ENCODE measurements at places on chromosomes 1 and 21.

- no peak for DNase-seq
These were observed 1263.1 kb downstream of the KCNT2 start for GRCh38 chr1:195345149-195345548.

DNA sequence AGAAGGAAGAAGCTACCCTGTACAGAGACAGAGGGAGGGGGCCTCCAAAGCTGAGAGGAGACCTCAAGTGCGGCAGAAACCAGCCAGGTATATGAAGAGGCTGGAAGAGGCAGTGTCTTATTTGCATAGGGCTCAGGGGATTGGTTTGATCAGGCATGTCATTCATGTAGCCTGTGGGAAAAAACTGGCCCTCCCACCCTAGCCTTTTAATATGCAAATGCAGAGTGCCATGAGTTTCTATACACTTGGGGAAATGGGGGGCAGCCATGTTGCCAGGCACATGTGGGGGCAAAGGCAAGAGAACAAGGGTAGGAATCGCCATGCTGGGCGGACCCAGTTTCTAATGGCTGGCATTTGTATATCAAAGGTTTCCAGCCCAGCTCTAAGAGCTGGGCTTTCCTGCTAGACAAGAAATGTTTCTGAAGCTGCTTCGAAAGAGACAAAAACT lies 172.7 kb downstream of the RASAL2 start:
- DNase-seq = no peak

- no peak for DNase-seq
These were observed 829 bp downstream of the ADAR start for GRCh38 chr1:154607106-154607608.

DNA sequence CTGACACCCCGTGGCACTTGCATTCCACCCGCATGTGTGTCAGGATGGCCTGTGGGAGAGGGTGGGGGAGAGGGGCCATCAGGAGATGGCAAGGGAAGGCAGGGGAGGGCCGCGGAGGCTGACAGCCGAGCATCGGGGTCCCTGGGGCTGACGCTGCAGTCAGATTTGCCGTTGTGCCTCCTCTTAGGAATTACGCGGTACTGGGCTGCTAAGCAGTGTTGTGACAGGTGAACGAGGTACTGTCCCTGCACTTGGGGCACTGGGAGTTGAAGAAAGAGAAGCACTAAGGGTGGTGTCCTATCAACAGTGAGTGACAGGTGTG lies 22.5 kb downstream of the WNT4 start:
- no peak for DNase-seq

DNA sequence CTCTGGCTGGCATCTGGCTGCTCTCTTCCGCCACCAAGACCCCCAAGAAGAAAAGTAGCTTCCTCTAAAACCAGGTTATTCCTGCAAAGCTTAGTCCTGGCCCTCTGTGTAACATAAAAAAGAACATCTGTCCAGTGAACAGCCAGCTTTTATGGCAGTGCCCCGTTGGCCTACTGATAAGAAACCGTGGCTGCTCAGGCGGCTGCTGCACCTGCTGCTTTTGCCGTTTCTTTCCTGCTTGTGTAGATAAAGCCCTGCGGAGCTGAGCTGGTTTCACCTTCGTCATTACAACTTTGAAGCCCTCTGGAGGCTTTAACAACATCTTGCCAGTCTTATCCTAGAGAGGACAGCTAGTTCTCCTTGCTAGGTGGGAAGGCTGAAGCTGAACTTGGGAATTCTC lies 20.5 kb downstream of the ELAPOR1 start:
- DNase-seq = no peak

DNA sequence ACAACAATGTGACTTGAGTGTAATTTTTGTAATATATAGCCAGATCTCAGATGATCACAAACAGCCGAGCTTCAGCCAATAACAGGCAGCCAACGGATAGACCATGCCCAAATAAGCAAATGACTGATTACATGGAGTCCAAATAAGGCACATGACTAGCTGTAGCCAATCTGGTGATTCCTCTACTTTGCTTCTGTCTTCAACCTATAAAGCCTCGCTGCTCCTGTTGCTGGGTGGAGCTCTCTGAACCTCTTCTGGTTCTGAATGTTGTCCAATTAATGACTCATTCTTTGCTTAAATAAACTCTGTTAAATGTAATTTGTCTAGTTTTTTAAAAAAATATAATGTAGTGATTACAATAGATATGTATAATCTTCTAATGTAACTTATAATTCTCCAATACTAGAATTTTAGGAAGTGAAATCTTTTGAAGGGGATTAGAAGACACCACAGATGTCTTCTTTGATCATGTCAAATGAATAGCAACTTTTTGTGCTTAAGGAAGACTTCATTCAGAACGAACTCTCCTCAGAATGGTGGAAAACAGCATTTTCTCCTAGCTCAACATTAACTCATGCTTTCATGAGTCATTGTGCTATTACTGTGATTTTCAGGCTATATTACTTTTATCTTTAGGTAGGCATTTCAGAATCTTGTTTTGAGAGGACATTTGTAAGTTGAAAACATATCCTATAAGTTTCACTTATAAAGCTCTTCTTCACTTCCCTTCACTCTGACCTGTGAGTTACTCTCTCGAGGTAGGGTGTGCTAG lies 857.8 kb upstream of the B3GALT2 start:
- DNase-seq = no peak

DNA sequence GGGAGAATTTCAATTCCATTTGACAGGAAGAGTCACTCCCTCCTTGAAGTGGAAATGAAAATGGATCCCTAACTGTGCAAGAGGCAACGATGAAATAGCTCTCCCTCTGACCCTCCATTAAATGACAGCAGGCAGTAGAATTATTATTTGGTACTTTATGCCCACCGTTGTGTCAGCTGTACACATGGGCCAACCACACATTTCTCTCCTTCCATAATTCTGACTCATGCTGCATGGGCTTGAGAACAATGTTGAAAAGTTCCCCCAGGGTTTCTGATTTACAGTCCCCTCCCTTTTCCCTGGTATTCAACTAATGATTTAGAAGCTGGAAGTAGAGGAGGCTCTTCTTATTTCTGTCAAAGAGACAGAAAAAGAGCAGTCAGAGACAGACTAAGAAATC lies 103.5 kb downstream of the RGS7 start:
- no peak for DNase-seq

GRCh38 chr1:7857985-7858384 lies 5.1 kb upstream of the UTS2 start:
- DNase-seq = no peak

DNA sequence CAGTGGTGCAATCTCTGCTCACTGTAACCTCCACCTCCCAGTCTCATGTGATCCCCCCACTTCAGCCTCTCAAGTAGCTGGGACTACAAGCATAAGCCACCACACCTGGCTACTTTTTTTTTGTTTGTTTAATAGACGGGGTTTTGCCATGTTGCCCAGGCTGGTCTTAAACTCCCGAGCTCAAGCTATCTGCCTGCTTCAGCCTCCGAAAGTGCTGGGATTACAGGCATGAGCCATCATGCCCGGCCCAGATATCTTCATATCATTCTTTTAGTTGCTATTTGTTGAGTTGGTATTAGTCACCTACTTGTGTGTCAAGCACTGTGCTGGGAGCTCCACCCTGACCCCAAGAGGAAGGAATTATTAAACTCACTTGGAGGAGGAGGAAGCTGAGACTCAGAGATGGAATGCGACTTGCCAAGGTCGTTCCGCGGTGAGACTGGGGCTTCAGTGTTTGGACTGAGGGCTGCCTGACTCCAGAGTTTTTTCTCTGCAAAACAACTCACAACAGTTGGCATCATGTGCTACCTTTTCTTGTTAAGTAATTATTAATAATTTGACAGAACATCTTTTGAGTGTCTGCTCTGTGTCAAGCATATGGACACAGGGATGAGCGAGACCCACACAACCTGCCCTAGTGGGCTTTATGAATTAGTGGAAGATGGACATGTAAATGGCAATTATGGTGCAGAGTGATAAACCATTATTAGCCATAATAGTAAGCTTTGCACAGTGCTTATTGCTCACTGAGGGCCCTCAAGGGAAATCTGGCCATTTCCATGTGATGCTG lies 132.0 kb downstream of the FOXD2 start:
- no peak for DNase-seq

- no peak for DNase-seq
These were observed 265.8 kb downstream of the PLPP3 start for GRCh38 chr1:56313560-56313959.

DNA sequence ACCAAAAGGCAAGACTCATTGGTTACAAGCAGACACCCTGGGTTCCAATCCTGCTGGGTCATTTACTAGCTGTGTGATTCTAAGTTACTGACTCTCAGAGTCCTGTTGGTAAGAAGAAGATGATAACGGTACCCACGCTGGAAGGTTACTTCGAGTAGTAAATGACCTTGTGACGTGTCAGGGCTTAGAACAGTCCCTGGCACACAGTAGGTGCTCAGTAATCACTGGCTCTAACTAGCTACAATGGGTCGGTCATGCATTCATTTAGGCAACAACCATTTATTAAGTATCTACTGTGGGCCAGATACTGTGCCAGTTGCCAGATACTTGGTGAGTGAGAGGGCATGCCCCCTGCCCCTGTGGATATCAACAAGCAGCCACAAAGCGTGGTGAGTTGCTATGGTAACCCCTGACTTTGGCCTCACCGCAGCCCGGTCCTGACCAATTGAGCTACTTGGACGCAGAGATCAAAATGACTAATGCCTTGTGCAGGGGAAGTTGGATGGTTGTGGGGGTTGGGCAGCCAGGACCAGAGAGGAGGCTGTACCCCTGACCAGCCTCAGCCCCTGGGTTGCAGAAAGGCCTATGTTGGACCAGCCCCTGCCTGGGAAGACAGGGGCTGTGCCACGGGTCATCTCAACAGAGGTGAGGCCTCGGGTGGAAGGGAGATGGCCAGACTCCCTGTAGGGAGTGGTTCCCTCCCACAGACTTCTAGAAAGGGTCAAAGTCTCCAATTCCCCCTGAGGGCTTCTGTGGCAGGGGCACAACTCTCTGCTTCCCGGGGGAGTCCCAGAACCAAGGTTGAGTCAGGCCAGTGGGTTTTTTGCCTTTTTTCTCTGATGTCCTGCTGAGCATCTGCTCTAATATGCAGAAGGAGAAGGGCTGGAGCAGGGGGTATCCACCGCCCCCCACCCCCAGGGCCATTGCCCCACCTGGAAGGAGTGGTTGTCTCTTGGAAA lies 16.0 kb downstream of the DHRS3 start:
- no peak for DNase-seq

DNA sequence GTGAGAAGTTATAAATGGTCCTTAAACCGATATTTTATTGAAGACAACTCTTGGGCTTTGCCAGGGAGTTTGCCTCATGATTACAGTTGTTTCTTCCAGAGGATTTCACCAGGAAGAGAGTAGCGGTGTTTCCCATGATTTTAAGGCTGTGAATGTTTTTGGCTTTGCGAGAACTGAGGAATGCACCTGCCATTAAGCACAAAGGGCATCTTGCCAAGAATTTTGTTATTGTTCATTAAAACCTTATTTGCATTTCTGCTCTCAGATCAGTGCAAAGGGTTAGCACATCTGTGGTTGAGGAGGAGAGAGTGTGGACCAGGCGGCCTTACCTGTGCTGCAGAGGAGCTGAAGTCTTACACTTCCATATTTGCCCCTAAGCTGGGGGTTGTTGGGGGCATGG lies 13.8 kb downstream of the CNIH3 start:
- no peak for DNase-seq

- no peak for DNase-seq
These were observed 45.5 kb downstream of the TOR3A start for GRCh38 chr1:179127163-179127895.

- no peak for DNase-seq
These were observed 35.6 kb downstream of the NUF2 start for GRCh38 chr1:163357378-163357777.

DNA sequence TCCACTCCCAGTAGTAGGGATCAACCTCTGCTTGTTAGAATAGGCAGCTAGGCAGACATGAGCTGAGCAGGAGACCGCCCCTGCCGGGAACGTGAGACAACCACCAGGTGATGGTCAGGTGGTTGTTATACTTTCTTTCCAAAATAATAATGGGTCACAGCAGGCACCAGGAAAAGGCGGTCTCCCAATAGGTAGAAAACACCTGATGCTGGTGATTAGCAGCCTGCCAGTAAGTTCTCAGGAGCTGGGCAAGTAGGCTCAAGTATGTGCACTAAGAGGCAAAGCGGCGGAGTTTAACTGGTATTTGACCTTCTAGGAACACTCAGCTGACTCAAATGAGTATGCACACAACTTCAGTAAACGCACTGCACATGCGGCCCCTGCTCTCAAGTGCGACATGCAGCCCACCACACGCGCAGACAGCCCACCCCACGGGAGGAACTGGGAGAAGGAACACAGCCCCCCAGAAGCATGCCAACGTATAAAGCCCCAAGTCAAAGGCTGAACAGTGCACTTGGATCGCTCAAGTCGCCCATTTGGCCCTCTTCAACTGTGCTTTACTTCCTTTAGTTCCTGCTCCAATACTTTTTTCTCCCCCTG lies 80.0 kb downstream of the DESI2 start:
- no peak for DNase-seq

DNA sequence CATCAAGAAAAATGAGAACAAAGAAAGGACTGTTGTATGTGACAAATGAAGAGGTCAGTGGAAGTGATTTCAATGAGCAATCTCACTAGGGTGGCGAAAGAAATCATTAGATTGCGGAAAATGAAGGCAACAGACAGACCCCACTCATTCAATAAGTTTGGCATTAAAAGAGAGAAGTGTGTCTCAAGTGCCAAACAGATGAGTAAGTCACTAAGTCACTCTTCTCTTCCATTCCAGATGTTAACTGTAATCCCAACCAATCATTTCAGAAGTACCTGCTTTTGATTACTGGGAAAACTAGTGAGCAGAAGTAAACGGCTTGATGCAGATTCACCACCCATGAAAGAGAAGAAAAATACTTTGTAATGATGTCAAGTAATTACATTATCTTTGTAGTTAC lies 144.3 kb upstream of the PRMT6 start:
- DNase-seq = no peak

DNA sequence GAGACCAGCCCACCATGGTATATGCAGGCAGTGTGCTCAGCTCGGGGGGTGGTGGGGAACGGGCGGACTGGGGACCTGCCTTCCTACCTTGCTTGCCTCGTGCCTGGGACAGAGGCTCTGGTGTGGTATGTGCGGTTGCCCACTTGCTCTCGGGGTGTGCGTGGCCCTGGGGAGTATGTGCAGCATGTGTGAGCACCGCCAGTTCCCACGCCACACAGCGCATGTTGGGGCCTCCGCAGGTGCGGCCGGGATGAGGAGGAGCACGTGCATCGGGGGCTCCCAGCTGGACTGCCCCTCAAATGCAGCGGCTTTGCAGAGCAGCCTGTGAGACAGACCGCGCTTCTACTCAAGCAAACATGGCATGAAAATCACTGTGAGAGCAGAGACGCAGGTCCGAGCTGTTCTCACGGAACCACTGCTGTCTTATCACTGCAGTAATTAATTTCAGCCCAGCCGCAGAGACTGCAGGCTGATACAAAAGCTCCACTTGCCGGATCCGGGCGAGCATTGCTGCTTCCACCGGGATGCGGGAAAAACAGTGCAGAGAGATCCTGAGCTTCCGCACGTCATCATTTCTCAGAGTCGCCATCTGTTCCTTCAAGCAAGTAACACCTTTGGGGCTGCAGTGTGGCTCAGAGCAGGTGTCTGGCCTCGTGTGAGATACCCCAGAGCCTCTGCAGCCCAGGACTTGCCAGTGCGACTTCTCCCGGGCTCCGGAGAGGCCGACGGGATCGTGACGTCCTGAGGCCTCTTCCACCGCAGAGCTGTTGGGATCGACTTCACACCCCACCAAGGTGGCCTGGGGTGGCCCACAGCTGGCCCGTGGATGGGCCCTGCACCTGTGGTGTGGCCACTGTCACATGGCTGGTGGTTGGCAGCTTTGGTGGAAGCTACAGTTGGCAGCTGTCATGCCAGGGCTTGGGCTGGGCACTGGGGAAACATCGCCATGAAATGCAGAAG lies 92.6 kb upstream of the ACTRT2 start:
- no peak for DNase-seq

All from stimulated activated CD4-positive, alpha-beta T cell treated with anti-CD3 and anti-CD28 coated beads, Interleukin-2, amount 100 ng/mL, for 48 hours (primary cell).